Amygdala (tissue), 56 donors: ENCODE measurements at places on chromosomes 5 and 9.

GRCh38 chr9:121566481-121567465 lies 67.1 kb upstream of the GGTA1 start:
- peak; percentile 60 for DNase-seq

- DNase-seq = no peak
These were observed 56.7 kb downstream of the LRSAM1 start for GRCh38 chr9:127507751-127508648.

- no peak for DNase-seq
These were observed 725.3 kb upstream of the PTPRD start for GRCh38 chr9:11338130-11338529.

DNA sequence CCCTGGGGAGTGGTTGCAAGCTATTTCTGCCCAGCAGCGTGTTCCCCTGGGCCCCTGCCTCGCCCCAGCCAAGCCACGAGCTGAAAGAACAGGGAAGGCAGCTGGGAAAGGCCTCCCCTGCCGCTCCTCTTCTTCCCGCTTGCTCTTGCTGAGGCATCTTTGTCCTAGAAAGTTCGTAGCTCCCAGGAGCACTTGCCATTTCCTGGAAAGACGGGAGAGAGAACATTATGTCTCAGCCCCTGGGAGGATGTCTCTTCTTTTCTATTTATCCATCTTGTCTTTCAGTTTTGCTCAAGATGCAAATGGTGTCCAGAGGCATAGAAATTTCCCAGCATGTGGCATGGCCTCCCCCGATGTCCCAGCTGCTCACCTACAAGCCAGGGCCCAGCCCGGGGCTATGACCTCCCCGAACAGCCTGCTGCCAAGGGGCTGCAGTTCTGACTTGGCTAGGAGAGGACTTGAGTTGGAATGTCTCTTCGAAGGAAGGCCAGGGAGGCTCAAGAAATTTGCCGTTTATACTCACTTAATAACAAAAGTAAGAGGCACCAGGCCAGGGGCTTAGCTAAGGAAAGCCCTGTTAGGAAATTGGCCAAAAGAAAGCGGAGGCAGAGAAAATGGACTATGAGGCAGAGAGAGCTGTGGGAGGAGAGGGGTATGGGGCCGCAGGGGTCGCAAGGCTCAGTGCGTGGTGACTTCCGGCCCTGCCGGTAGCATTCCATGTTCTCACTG lies 87.3 kb downstream of the LIFR start:
- DNase-seq = peak; percentile 61

DNA sequence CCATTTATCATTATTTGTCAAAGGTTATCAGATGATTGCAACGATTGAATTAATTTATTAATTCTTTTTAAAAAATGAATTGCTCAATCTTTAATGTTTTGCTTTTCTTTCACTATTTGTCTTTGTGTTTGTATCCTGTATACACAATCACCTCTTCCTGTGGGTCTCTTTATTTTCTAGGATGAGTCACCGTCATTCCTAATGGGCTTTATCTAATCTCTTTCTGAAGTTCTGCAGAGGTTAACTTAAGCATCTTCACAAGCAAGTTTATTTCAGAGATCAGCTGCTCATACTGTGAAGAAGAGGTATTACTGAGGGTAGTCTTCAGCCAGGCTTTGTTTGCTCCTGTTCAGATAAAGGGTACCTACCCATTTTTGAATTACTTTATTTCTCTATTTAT lies 323.9 kb downstream of the NNT start:
- no peak for DNase-seq

DNA sequence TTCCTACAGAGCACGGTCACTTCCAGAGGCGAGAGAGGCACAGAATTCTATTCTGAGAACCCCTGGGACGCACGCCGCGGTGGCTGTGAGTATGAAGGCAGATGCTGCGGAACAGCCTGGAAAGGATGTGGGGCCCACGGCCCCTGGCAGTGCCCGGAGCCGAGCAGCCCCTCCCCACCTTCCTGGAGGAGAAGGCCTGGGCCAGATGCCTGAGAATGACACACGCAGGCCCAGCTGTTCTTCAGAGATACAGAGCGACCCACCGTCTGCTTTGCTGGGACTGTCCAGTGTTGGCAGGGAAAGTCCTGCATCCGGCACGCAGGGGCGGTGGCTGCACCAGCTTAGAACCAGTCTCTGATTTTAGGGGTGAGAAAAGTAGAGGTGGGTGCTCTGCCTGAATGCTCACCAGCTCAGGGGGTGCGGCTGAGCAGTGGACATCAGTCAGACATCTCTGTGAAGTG lies 116.7 kb upstream of the LPCAT1 start:
- DNase-seq = no peak
